ENCODE measurements at places on chromosomes 11 and 22.

DNA sequence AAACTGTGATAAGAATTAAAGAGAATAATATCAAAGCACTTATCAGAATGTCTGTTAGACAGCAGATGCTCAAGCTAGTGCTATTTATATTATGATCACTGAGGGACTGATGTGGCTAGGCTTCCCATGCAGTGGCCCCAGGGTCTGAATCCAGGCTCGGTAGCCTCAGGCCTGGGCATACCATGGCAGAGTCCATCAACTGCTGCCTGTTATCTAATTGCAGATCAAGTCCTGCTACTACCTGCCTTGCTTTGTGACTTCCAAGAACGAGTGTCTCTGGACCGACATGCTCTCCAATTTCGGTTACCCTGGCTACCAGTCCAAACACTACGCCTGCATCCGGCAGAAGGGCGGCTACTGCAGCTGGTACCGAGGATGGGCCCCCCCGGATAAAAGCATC, 57.5 kb downstream of the TIMP3 start:
- DNase-seq, result no peak

DNA sequence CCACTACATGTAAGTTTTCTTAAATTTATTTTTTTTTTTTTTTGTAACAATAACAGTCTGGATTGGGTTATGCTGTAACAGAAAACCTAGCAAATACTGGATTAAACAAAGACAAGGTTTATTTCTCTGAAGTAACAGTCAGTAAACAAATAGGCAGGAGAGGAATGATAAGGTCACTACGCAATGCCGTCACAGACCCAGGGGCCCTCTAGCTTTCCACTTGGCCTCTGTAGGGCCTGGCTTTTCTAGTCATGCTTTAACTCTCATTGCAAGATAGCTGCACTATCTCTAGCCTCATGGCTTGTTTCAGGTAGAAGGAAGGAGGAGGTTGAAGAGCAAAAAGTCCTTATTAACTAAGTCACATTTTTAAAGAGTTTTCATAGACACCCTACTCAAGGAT, 6.5 kb downstream of the OR10A6 start:
- no peak for DNase-seq

- DNase-seq, result no peak
These were observed 3.3 kb upstream of the DGCR8 start for GRCh38 chr22:20076627-20077172.

DNA sequence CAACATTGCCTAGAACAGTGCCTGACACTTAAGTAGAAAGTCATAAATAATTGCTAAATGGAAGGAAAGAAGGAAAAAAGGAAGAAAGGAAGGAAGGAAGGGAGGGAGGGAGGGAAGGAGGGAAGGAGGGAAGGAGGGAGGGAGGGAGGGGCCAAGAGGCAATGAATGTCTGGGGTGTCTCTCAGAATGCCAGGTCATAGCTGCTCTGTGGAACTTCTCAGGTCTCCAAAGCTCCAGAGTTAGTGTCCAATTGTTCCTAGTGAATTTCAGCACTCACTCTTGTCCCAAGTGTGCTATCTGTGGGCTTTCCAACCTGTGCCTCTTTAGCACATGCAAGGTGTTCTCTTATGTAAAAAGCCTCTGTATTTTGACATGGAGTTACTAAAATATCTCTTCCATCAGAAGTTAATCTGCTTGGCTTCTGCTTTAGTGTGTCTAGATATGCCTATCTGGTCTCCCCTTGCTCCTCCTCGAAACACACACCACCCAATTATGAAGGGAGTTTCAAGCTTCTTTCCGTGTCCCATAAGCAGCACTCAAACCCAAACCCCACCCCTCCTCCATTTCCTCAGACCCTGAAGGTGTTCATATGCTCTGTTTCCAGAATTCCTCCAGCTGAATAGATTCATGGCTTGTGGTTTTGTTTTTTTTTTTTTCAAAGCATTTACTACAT, 56.5 kb downstream of the FAM76B start:
- no peak for DNase-seq

- no peak for DNase-seq
These were observed 2.0 kb downstream of the PLEKHA7 start for GRCh38 chr11:17012179-17012578.

- DNase-seq, result no peak
These were observed 29.0 kb downstream of the RPS6KA4 start for GRCh38 chr11:64387916-64388315.

DNA sequence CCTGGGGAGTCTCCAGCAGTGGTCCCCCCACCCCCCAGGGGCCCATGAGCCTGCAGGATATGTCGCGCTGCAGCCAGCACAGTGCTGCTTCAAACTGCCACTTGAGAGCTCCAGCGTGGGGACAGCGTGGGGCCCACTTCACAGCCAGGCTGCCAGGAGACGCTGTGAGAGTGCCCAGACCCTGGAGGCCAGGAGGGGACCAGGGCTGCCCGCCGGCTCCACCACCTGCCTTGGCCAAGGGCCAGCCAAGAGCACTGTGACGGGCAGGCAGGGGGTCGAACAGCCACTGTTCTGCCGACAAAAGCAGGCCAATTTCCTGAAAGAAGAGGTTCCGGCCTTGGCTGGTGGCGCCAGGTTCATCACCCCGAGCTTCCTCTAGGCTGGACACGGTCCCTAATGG, 60.2 kb downstream of the FLRT1 start:
- DNase-seq, result no peak

DNA sequence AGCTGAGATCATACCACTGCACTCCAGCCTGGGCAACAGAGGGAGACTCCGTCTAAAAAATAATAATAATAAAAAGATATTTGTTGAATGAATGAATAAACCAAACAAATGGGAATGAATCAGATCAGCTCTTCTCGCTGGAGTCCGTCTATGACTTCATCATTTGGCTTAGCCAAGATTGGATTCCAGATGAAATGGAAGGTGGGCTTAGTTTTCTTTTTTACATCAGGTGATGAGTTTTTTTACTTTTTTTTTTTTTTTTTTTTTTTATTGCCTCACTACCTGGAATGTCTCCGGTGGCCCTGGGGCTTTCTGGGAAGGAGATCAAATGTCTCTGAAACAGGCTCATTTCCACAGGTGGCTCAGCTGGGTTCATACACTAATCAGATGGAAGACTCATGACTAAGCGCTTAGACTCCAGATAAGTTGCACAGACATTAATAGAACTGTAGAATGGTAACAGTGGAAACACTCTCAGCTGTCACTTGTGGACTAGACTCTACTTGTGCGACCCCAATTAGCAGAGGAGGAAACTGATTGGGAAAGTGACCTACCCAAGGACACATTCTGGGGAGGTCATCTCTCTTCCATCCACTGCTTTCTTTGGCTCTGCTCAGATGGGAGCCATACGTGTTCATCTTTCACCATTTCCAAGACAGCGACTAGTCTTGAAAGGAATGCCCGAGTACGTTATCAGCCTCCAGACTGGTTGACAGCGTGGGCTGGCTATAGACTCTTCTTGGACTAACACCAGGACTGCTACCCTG, 20.5 kb upstream of the RBFOX2 start:
- DNase-seq, result peak; percentile 47

DNA sequence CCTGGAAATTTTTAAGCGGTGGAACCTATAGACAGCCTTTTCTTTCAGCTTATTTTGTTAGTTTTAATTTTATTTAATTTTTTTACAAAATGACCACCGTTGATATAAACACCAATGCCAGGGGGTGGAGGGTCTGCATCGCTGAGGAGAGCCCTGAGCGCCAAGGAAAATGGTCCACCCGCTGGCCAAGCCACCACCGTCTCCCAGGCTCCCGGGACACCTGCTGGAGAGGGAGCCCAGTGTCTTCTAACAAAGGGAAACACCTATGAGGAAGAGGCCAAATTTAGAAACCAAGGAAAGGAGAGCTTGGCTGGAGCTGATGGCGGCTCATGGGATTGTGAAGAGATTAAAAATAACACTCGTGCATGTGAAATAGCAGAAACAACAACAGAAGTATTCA, 288 bp upstream of the KRTAP5-8 start:
- DNase-seq, result no peak

DNA sequence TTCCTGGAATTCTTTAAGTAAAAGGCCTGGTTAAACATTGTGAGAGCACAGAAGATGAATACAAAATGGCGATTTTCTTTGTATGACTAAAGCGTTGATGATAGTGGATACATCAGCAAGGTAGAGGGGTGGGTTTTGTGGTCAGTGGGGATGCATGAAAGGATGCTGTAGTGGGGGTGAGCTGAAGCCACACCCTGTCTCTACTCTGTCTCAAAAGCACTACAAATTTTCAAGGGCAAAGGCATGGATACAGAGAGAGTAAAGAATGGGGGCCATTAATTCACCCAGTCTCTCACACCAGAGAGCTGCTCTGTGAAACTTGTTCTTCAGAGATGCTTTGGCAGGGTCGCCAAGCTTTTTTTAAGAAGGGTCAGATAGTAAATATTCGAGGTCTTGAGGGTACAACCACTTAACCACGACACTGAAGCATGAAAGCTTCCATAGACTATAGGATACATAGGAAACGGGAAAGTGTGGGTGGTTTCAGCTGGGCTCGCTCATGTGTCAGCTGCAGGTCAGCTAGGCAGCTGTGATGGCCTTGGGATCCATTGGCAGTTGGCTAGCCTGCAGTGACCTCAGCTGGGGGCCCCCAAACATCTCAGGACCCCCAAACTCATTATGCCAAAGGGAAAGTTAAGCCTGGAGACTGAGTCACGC, 8.3 kb downstream of the TMEM138 start:
- peak; percentile 46 for DNase-seq

- peak; percentile 70 for DNase-seq
These were observed 36.4 kb downstream of the PIK3C2A start for GRCh38 chr11:17171343-17171742.

- no peak for DNase-seq
These were observed 212.1 kb downstream of the NAV2 start for GRCh38 chr11:19924716-19925115.

GRCh38 chr22:18970176-18970947, 34.3 kb upstream of the PRODH start:
- no peak for DNase-seq

DNA sequence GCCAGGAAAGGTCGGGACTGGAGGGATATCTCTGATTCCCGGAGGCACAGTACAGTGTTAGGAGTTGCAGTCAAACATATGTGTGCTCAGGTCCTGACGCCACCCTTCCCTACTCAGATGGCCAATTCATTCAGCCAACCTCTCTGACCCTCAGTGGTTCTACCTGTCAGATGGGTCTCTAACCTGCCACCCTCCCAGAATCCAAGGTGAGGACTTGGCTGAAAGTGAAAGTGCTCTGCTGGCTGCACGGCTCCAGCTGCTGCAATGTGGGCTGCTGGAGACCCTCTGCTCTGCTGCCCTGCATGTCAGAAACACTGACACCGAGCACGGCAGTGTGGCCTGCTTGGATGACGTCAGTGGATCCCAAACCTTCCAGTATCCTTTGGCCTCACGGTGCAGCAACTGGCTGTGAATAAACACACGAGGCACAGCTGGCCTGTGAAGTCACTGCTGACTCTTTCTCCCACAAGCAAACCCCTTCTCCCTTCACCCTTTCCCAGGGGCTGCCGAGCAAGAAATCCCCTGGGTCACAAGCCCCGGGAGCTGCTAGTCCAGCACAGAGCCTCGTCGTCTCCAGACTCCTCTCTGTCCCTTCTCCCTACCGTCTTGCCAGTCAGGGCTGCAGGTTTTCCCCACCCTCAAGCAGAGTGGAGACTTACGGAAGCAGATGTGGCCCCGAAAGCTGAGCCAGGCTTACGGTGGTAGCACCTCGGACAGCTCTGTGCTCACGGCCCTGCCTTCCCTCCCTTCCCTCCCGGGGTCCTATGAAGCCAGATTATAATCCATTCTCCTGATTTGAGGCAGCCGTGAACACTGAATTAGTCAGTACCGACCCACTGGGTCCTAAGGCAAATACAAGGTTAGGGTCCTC, 24.3 kb downstream of the KIAA0930 start:
- peak; percentile 67 for DNase-seq

DNA sequence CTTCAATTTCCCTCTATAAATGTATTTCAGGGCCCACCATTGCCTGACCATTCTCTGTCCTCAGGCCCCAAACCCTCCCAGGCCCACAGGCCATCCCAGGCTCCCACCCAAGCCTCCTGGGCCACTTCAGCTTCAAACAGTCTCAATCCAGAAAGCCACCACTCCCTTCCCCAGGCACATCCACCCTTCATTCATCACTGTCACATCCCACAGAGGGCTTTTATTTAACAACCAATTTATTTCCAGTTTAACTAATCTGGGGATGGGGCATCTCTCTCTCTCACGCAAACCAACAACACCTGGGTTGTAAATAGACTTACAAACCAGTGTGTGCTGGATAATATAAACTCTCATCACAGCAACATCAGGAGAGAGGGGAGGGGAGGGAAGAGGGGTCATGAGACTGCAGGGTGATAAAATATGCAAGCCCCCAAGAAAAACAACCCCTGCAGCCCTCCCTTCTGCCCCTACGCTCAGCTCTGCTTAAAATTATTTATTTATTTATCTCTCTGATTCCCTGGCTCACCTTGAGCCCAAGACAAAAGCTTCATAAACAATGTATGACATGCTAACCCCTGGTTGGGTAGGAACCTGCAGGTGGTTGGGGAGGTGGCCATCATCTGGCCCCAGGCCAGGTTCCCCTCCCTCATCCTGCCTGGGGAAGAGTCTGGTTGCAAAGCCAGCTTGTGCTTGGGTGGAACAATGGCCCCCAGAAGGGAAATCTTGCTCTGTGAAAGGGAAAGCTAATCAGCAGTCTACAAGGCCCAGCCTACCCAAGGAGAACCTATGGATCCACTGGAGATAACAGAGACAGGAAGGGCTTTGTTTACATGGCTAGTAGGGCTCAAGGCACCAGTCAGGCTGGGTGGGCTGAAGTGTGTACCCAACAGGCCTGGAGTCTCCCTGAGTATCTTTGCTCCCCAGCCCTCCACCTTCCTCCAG, 359.2 kb downstream of the BUD13 start:
- DNase-seq, result no peak

- no peak for DNase-seq
These were observed 711 bp upstream of the PHF21B start for GRCh38 chr22:45010532-45010900.

- no peak for DNase-seq
These were observed 1.4 kb downstream of the SLC5A1 start for GRCh38 chr22:32044477-32044876.

DNA sequence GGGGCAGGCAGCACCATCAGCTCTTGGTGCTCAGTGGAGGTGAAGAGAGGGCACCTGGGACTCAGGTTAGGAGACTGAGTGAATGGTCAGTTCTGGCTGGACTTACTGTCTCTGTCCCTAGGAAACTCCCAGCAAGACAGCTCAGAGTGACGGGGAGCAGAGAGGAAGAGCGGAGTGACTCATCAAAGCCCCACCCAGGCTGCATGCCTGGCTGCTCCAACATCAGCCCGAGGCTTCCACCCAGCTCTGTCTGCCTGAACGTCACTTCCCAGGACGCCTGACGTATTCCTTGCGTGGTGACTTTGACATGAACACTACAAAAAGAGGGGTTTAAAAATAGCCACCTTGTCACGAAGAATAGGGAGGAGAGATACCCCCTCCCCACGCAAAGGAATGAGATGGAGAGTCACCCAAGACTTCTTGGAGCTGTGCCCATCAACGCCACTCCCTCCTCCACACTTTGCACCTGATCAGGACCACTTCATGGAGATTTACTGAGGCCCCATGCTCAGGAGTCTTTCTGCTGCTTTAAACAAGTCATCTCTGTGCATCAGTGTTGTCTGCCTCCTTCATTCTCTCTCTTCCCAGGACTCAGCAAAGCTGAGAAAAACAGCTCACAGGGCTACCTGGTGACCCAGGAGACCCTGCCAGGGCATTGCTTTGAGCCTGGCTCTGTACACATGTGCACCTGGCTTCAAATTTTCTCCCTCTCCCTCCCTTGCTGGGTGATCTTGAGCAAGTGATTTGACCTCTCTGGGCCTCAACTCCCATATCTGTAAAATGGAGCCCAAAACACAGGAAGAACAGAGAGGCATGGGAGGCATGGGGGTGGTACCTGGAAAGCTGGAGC, 83.1 kb downstream of the MN1 start:
- peak; percentile 92 for DNase-seq

All from choroid plexus epithelial cell (primary cell).